ENCODE measurements at places on chromosomes 4 and X.

GRCh38 chr4:38150766-38151165, 190.6 kb downstream of the PTTG2 start:
- no peak for DNase-seq

GRCh38 chr4:123943976-123944375, 547.4 kb downstream of the SPRY1 start:
- no peak for DNase-seq

DNA sequence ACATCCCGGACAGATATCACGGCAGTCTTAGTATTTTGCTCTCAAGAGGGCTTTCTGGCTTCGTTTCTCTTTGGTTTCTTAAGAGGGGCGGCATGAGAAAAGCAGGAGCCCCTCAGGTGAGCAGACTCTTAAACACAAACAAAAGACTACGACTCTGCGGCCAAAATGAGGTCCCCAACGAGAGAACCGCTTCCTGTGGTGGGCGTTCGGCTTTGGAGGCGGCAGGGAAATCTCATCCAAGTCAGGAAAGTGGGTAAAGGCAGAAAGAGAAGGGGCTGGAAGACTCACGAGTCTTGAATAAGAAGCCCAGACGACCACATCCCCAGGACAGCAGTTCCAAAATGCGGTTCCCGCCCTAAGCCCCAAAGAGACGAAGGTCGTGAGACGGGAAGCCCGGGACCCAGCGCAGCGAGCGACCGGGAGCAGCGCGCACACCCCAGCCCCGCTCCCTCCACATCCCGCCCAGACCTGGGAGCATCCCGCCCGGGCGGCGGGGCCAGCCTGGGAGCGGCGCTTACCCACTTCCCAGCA, 409 bp downstream of the UGDH start:
- DNase-seq: no peak

- DNase-seq: no peak
Observed at GRCh38 chr4:71211748-71212147, 127.1 kb upstream of the SLC4A4 start.

DNA sequence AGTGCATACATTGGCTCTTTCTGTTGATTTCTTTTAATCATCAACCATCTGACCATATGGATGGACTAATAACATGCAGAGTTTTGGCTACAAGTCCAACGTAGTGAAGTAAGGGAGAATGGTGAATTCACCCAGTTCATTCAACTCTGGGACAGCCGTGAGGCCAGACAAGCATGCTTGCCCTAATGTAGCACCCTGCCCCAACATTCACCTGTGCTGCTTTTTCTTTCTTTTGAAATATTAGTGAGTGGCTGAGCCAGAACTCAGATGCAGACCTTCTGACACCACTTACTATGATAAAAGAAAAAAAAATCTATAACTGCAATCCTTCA, 17.5 kb downstream of the ARSJ start:
- DNase-seq: no peak

DNA sequence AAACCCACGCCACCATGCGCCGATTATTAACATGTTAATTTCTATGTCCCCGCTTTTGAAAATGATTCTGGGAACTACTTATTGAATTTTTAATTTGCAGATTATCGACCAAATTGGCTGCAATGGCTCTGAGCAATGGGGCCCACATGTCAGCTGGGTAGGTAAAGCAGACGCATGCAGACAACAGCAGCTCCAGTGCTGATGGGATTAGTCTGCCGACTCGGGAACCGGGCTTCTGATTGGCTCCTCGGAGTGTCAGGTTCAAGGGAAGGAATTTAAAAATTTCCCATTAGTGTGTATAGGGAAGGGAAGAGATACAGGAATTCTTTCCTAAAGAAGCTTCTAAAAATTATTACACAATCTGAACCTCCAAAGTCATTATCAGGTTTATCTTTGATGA, 77.4 kb upstream of the PPARGC1A start:
- no peak for DNase-seq

- no peak for DNase-seq
Observed at GRCh38 chrX:40418146-40418812, 162.5 kb upstream of the ATP6AP2 start.

- DNase-seq: no peak
Observed at GRCh38 chrX:9627922-9628321, 137.7 kb downstream of the GPR143 start.

DNA sequence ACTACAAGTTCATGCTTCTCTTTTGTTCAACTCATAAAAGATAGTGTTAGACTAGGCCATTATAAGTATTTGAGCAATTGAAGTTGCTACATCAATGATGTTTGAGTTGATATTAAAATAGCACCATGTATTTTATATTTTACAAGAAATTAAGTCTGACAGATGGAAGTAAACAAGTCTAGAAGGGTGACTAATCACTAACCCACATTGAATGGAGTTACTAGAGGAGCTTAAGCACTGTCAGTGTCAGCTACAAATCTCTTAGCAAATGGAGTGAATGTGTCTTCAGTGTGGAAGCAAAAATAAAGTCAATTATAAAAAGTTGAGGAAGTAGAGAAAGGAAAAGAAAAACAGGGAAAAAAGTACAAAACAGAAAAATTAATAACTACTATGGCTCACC, 592.5 kb downstream of the PCDH18 start:
- no peak for DNase-seq

- no peak for DNase-seq
Observed at GRCh38 chr4:15936495-15936894, 2.0 kb downstream of the FGFBP1 start.

DNA sequence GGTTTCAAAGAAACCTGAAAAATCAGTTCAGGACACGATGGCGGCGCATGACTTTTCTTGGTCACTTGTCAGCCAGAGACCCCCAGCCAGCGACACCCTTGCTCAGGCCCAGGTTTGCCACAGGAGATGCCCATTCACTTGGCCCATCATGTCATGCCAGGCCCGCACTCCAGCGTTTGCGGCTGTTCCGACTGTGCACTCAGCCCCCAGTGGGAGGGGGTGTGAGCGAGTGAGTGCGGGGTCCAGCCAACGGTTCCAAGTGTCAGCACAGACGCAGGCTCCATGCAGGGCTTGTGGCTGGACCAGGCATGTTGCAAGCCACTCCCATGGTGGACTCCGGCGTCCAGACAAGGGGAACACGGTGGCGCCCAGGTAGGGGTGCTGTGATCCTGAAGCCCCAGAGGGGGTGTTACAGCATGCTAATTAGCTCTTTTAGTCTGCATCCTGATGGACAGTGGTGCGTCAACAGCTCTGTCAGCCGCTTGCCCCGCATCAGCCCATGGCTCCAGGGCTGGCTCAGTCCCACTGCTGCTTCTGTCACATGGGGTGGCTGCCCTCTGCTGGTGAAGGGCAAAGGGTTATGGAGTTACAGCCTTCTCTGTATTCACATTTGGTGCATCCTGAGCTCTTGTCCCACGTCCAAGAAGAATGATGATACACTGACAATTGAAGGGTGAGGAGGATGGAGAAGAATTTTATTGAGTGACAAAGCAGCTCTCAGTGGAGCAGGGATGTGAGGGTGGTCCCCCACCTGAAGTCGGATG, 3.7 kb upstream of the MAEA start:
- peak; percentile 38 for DNase-seq

GRCh38 chrX:108397627-108398391, 40.4 kb downstream of the COL4A6 start:
- DNase-seq: no peak

DNA sequence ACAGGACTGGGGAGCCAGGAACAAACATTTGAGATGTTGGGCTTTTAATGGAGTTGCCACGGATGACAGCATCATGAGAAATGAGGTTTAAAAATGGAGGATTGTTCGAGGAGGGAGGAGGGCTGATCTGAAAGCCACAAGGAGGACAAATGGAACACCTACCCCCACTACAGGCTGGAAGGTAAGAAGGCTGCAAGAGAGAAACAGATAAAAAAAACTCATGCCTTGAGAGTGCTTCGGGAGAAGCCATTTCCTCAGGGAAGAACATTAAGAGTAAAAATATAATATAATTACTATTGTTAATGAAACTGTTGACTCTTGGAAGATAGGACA, 119.5 kb upstream of the MAP9 start:
- no peak for DNase-seq

DNA sequence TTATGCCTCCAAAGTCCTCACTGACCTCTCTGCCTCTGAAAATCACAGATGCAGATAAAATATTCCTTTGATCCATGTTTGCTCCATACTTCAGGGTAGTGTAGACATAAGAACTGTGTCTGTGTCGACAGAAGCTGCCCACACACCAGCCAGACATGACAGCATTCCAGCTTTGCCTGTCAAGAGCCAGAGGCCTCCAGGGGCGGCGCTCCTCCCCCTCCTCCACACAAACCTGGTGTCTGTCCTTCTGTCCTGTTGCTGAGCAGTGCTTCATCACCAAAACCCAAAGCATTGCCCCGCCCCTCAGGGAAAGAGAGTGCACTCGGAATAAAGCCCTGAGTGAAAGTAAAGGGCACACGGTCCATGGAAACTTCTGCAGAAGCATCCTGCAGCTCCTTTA, 379.4 kb downstream of the FBXW7 start:
- DNase-seq: no peak
